ENCODE measurements at places on chromosomes 5 and 9.

DNA sequence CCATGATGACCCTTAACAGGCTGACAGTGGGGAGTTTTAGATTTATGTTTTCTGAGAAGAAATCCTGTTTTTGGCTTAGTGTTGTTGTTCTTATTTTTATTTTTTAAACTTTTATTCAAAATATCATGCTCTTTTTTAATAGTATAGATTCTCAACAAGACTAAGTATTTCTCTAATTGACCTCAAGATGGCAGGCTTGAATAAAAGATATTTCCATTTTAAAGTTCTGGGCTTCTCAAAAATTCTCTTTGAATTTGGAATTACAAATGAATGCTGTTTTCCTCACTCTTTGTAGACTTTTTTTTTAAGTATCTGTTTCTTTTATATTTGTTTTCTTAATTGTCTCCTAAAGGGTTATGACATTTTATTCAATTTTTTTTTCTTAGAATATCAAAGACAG lies 50.0 kb upstream of the SH3GL2 start:
- H3K36me3 ChIP-seq = no peaks in the 10 kb centered on the region
- peaks cover 1% of the 10 kb centered on the region for H3K27me3 ChIP-seq
- no peak for DNase-seq
- H3K27ac ChIP-seq = no peak overlapping the region
- H3K4me1 ChIP-seq = no peaks in the 10 kb centered on the region
- no peak overlapping the region for H3K4me3 ChIP-seq

DNA sequence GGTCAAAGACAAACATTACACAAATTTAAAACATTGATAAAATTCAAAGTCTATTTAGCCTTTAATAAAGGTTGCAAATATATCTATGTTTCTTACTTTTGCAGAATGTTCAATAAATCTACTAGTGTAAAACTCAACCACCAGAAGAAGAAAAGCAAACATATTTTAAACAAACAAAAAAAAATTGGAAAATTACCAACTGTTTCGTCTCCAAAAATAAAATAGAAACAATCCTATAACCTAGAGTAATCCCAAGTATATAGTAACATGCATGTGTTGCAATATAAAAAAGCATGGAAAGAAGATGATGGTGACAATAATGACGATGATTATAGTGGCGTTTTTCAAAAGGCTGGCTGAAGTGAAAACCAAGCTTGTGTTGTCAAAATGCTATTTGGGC lies 86.0 kb upstream of the PAPPA start:
- peaks cover 1% of the 10 kb centered on the region for H3K27me3 ChIP-seq
- H3K4me3 ChIP-seq = no peak overlapping the region
- no peaks in the 10 kb centered on the region for H3K36me3 ChIP-seq

- H3K4me1 ChIP-seq = peaks cover 2% of the 10 kb centered on the region
- no peak for DNase-seq
- no peak overlapping the region for H3K4me3 ChIP-seq
- no peaks in the 10 kb centered on the region for H3K27me3 ChIP-seq
- no peak overlapping the region for H3K27ac ChIP-seq
Observed at GRCh38 chr9:76044266-76044819, 153.9 kb downstream of the PCSK5 start.

DNA sequence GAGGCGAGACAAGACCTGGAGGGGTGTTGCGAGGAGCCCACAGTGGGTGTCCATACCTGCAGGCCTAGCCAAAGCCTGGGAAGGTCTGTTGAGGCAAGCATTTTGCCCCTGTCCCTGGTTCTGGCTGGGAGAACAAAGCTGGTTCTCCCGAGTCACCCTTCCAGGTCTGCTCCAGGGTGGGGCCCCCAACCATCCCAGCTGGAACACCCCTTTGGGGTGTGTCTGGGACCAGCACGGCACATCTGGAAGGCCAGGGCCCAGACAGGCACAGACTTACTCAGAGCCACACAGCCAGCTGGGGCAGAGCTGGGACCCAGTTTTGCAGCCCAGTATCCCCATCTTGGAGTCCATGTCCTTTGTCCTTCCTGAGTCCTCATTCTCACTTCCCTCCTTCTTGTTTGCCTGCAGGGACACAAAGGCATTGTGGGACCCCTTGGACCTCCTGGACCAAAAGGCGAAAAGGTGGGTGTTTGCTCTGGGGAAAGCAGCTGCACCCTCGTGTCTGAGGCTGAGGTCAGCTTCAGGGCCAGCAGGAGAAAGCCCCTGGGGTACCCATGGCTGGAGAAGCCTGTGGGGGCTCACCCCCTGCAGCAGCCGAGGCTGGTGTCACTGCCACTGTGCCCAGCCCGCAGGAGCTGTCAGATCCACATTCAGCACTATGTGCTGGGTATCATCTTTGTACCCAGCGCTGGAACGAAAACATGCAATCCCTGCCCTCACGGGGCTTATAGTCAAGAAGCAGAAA lies 38.4 kb upstream of the ORM1 start:
- H3K27me3 ChIP-seq = peaks cover 1% of the 10 kb centered on the region
- H3K4me3 ChIP-seq = no peak overlapping the region
- H3K27ac ChIP-seq = no peak overlapping the region
- no peaks in the 10 kb centered on the region for H3K4me1 ChIP-seq
- H3K36me3 ChIP-seq = no peaks in the 10 kb centered on the region

DNA sequence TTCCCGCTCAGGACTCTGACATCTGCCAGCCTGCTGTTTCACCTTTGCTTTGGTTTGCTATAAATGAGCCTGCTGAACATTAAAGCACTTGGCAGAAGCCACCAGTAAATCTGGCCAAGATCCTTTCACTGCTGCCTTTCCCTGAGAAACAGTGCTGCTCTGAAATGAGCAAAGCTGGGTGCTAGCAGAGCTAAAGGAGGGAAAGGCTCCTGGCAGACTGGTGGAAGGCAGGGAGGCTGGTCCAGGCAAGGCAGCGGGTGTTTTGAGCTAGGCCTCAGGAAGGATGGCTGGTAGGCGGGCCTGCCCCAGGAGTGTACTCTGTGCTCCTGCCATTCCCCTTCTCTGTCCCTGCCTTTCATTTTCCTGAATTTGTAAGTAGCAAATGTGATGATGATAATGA lies 52.5 kb upstream of the PTGS1 start:
- H3K4me3 ChIP-seq = no peak overlapping the region
- no peak overlapping the region for H3K27ac ChIP-seq
- no peaks in the 10 kb centered on the region for H3K27me3 ChIP-seq
- DNase-seq = no peak
- H3K4me1 ChIP-seq = peaks cover 3% of the 10 kb centered on the region
- peaks cover 35% of the 10 kb centered on the region for H3K36me3 ChIP-seq

DNA sequence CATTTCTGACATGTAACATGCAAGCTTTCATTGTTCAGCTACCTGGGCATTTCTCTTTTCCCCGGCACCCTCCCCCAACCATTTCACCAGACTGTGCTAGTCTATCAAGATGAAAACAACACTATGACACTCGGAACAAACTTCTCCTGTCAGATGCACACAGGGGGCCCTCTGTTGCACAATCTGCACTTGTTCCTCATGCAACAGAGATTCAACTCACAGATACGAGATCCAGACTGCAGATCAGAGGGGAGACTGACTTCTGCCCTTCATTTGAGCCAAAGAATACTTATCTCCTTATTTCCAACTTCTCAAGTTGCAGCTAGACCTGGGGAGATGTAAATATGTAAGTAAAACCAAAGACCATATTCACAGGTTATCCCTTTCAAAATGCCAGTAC lies 15.7 kb upstream of the FST start:
- no peaks in the 10 kb centered on the region for H3K4me1 ChIP-seq
- DNase-seq = no peak
- H3K36me3 ChIP-seq = no peaks in the 10 kb centered on the region
- H3K27me3 ChIP-seq = peaks cover 25% of the 10 kb centered on the region
- no peak overlapping the region for H3K4me3 ChIP-seq

Data from activated CD8-positive, alpha-beta T cell treated with anti-CD3 and anti-CD28 coated beads for 36 hours (primary cell).